ENCODE measurements at places on chromosomes 3 and 15.

DNA sequence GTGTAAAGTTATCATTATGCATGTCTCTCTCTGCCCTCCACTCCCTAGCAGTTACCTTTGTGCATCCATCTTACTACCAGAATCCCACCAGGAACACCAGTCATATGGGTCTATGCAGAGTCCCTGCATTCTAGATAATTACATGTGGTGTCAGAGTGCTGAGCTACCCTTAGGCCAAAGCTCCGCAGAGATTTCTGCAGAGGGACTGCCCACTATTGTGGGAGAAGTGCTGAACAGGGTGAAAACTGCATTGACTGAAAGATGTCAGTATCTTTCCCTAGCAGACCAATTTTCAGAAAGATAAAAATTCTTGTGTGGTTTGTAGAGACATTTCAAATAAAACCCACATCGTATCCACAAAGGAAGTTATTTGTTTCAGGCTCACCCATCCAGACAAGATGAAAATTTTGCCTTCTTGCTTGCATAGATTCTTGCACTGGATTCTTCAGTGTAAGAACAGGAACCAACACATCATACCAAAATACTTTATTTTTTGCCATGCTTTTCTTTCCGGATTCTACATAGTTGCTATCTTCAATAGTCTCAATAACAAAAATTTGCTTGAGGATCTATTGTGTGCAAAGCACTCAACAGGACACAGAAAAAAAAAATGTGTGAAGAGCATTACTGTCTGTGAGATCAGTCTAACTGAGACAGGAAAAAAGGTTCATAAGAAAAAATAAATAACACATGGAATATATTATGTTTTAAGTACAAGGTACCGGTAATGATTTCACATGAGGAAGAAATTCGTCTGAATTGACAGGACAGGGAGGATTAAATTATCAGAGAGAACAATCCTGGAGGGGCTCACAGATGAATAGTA, 32.0 kb upstream of the CCDC80 start:
- no peak for DNase-seq

DNA sequence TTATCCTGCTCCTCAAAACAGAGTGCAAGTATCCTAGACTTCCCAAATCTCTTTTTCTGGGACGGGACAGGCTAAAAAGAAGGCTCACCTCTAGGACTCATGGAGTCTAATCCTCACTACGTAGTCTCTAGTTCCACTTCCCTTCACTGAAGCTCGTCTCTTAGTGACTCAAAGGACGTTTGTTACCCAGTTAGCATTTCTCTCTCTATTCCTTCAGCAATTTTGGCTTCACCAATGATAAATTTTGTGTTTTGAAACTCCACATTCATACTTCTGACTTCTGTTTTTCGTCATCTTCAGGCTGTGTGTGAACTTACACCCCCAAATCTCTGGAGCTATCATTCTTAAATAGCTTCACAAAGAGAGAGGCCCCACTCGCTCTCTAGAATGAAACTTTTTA, 627.1 kb downstream of the NAALADL2 start:
- no peak for DNase-seq

GRCh38 chr15:66701422-66702034, 508 bp upstream of the SMAD6 start:
- peak; percentile 37 for DNase-seq

GRCh38 chr15:27826902-27827714, 272.0 kb downstream of the OCA2 start:
- DNase-seq, result peak; percentile 21

DNA sequence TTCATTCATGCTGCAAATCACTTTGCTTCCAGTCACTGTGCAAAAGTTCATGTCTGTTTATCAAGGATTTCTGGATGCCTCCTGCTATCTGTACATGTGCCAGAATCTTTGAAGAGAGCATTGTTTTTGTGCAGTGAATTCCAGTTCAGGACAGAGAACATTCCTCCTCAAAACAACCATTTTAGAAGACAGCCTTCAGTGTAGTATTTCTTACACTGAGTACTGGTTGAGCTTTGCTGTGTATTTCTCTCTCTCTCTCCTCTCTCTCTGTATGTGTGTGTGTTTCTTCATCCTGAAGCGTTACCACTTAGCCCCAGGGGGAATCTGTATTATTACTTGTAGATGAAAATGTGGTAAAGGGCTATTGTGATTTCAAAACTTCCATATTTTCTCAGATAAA, 123.8 kb upstream of the CHL1 start:
- DNase-seq, result no peak

GRCh38 chr3:95613993-95614392, 1200.4 kb upstream of the EPHA6 start:
- DNase-seq, result no peak

GRCh38 chr3:150930839-150931238, 25.6 kb upstream of the MINDY4B start:
- DNase-seq, result no peak

DNA sequence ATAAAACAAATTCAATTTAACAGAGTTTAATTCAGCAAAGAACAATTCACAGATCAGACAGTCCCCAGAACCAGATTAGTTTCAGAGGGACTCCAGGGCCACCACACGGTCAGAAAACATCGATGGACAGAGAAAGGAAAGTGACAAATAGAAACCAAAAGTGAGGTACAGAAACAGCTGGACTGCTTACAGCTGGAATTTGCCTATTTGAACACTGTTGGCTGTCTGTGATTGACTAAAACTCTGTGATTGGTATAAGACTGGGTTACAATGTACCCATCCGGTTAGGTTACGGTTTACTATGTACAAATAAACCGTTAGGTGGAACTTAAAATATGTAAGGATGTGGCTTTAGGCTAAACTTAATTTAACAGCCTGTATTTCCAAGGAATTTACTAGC, 30.3 kb downstream of the MOBP start:
- no peak for DNase-seq

DNA sequence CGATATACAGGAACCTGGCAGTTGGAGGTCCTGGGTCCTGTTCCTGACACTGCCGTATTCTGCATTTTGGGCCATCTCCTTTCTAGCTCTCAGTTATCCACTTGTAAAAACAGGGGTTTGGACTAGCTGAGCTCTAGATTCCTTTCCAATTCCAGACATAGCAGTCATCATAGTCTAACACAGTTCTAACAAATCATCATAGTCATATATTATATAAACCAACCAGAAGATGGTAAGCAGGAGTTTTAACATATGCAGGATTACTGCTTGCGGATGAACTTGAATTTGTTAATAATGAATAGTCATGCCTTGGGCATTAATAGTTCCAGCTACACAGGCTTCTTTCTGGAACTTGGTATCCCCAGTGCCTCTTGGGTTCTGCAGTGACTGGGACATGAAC, 26.6 kb downstream of the MASP1 start:
- no peak for DNase-seq

- DNase-seq, result no peak
Measured at GRCh38 chr15:87212041-87212440, 1044.5 kb downstream of the NTRK3 start.

DNA sequence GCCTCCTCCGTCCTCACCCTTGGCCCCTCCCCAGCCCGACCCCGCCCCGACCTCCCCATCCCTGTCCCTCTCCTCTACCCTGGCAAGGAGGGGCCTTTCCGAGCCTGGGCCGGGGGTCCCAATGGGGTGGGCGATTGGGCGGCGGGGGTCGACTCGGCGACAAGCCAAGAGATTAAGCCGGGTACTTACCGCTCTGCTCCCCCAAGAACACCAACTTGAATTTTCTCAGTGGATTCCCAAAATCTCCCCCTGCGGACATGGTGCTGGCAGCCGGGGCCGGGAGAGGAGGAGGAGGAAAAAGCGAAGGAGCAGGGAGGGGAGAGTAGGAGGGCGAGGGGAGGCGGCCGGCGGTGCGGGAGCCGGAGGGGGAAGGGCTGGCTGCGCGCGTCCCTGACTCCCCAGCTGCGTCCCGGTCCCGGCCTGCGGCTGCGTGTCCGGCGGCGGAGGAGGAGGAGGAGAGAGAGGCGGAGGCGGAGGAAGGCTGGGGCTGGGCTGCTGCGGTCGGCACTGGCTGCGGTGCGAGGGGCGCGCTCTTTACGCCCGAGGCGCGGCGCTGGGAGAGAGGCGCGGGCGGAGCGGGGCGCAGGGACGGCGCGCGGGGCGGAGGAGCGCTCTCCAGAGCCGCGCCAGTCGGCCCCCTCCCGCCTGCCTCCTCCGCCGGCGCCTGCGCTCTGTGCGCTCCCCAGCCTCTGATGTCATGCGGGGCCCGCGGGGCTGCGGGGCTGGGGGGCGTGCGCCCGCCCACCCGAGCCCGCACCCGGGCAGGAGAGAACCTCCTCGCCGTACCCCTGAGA, at the start of gene RAB6B:
TSS of gene RAB6B (minus strand) at position 675 of the 794 bp plus-strand sequence. CDS start at position 259, 416 bp downstream.
- DNase-seq, result peak; percentile 11

DNA sequence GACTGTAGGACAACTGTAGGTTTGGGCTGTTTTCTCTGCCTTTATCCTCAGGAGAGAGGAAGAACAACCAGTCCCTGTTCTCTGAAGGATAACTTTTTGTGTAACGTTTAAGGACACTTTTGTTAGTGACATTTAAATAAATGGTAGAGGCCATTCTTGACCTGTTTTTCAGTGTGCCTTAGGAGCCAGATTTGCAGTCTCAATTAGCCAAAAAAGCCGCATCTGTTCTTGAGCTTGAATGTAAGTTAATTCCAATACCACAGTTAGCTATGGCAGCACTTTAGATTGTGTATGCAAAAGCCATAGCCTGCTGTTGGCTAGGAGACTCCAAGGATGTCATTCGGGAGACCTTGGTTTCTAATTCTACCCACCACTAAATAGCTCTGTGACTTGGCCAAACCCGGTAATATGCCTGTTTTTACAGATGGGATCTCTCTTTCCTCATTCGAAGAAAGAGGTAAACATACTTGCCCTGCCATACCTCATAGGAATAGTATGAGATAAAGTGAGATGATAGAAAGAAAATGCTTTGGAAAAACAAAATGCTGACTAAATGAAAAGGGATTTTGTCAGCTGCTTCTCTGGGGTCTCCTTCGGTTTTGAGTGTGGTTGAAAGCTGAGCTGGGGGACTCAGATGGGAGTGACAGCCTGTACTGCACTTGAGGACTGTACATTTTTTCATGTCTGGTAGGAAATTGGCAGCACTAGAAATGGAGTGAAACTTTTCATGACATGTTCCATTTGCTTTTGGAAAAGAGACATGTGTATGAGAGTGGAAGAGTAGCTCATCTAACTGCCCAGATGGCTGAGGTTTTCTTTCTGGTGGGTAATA, 57.3 kb upstream of the ROPN1 start:
- DNase-seq, result no peak

DNA sequence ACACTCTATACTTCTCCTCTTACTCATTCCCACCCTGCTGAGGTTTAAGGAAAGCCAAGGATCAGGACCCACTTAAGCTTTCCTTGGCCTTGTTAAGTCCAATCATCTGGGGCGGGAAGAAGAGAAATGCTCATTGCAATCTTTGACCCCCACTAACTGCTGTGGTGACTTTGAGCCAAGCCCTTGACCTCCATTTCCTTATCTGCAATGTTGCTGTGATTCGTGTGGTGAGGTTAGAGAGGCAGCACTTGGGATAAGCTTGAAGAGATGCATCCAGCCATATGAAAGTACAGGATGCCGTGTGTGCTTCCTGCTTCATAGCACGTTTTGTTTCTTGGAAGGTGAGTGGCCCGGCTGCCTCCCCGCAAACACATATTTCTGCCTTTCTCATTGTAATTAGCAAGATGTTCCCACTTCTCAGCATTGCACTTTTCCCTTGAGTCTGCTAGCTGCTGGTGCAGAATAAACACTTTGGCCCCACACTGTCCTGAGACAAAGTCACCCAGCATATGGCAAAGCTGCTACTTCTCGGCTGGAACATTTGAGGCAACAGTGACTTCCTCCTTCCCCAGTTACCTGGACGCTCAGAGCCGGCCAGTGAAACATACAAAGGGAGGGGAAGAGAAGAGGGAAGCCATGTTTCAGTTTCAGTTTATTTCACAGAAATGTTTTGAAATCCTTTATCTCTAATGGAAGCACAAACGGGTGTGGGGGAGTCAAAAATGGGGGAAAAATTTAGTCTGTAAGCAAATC, 10.5 kb upstream of the NUDT16 start:
- DNase-seq, result no peak

DNA sequence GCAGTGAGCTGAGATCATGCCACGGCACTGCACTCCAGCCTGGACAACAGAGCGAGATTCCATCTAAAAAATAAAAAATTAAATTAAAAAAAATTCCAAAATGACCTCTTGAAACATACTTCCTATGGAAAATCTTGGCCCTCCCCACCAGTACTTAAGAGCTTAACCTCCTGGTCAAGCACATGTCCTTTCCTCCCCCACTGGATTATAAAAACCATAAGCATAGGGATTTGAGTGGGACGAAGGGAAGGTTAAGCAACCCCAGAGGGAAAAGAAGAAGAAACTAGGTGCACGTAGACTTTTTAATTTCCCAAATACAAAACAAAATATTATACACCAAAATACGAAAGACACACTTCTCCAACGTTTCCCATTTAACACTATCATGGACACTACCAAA, 25.3 kb downstream of the SLC4A7 start:
- no peak for DNase-seq

DNA sequence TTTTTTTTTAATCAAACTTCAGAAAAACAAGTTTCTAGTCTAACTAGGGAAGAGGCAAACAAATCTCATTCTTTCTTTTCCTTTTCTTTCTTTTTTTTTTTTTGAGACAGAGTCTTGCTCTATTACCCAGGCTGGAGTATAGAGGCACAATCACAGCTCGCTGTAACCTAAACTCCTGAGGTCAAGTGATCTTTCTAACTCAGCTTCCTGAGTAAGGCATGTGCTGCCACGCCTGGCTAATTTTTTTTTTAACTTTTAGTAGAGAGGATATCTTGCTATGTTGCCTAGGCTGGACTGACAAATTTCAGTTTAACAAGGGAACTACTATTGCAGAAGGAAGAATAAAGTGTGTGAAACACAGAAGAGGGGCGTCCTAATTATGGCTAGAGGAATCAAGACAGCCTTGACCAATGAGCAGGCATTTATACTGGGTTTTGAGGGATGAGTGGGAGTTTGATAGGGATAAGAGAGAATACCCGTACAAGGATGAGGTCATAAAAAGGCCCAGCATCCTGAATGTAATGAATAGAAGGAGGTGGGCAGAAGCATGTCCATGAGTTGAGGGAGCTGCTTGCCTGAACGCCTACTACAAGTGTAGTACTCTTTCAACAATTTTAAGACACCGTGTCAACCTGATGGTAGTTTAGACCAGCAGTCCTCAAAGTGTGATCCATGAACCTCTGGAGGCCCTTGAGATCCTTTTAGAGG, 6.7 kb upstream of the ZFAND6 start:
- no peak for DNase-seq

GRCh38 chr3:103195216-103195615, 760.4 kb downstream of the ZPLD1 start:
- no peak for DNase-seq

GRCh38 chr15:81914333-81914732, 131.5 kb downstream of the MEX3B start:
- DNase-seq, result no peak

DNA sequence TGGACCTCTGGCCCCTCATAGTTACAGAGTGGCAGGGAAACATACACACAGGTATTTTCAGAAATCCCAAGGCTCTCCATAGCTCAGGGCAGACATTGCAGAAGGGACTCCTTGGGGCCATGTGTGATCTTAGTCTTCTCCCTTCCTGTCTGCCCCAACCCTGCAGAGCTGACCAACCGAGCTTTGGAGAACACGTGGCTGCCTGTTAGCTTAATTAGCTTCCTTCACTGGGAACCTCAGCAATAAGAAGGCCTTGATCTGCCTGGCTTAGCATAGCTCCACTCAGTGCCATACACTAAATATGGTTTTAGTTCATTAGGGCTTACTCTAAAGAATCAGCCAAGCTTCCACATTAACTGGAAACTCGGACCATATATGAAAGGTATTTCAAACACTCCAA, 12.3 kb downstream of the LYZL4 start:
- DNase-seq, result no peak
